ENCODE measurements at places on chromosomes 7 and 10.

GRCh38 chr10:56146806-56147205 lies 214.3 kb downstream of the ZWINT start:
- DNase-seq, result no peak

DNA sequence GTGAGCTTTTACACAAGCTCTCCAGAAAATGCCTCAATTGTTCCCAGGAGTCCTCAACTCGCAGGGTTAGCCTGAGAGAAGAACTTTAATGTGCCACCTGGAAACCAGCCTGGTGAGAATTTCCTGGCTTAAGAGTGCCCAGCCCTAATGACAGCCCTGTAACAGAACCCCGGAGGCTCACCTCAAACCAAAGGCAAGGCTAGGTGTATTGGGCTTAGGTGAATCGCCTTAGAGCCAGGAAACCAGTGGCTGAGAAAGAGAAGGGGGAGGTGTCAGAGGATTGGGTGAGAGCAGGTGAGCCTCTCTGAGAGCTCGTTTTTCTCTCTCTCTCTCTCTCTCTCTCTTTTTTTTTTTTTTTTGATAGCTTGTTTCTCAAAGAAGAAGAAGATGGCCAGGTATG lies 7.3 kb downstream of the OCM2 start:
- no peak for DNase-seq

DNA sequence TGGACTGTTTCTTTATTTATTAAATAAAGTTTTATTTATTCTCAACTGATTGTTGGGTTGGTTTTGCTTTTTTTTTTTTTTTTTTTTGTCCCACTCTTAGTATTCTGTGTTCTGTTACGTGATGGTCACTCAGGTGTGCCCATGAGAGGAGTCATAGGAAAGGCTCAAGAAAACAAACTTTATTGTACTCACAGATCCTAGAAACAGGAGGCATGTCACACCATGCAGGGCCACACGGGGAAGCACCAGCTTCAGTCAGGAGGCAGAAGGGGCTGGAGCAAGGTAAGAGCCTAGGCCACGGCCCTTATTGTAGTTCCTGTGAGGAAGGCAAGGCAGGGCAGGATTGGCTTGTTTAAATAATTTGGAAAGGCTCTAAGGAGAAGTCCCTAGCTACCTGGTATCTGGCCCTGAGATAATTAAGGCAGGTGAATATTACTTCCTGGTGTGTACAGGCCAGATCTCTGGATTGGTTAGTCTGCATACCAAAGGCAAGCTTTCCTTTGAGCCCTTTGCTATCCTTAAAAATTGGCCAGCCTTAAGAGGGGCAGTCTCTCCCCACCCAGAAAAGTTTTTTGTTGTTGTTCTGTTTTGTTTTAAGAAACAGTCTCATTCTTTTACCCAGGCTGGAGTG lies 8.3 kb downstream of the ATOH7 start:
- no peak for DNase-seq

GRCh38 chr7:24773646-24774045 lies 16.4 kb upstream of the GSDME start:
- no peak for DNase-seq

GRCh38 chr10:113148071-113148825 lies 198.2 kb downstream of the TCF7L2 start:
- no peak for DNase-seq

- no peak for DNase-seq
Measured at GRCh38 chr7:101823596-101823995, 6.2 kb downstream of the CUX1 start.

- DNase-seq, result no peak
Measured at GRCh38 chr7:116678780-116679179, 6.8 kb downstream of the MET start.

DNA sequence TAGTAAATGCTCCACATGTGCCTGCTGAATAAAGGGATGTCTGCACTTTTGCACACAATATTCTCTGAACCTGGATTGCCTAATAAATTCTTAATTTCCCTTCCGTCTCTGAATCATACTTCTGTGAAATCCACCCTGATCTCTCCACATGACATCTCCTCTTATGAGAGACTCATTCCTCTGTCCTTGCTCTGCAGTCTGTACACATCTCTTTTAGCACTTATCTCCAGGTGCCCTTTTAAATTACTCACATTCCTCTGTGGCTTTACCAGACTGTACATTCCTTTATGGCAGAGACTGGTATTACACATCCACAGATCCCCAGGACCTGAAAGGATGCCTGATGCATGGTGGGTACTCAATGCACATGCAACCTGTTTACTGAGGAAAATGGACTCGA lies 527.6 kb downstream of the PHTF2 start:
- no peak for DNase-seq

DNA sequence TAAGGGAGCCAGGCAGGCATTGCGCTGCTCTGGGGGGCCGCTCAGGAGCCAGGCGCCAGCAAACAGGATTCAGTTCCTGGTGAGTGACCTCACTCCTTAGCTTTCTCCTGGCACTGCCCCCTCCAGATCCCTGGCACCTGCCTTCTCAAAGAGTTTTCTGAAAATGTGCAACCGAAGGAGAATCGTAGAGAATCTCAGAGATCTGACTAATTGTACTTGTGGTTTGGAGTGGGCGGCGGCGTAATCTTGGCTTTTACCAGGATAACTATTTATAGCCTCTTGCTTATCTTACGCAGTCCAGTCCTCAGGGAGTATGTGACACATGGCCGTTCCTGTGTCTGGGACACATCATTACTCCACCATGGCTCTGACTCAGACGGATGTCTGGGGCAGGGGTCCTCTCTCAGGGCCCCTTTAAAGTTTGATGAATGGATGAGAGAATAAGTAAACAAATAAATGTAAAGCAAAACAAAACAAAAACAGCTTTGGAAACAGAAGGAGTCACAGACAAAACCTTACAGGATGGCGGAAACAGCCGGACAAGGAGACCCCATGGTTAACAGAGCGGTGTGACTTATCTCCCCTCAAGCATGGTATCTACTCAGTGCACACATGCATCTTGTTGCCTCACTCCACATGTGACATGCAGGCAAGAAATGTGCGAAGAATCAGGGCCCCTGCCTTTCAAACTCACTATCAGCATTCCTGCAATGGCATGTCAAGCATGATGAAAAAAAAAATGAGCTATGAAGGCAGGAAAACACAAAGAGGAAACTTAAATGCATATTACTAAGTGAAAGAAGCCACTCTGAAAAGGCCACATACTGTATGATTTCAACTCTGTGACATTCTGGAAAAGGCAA lies 99.7 kb downstream of the TNS3 start:
- no peak for DNase-seq

DNA sequence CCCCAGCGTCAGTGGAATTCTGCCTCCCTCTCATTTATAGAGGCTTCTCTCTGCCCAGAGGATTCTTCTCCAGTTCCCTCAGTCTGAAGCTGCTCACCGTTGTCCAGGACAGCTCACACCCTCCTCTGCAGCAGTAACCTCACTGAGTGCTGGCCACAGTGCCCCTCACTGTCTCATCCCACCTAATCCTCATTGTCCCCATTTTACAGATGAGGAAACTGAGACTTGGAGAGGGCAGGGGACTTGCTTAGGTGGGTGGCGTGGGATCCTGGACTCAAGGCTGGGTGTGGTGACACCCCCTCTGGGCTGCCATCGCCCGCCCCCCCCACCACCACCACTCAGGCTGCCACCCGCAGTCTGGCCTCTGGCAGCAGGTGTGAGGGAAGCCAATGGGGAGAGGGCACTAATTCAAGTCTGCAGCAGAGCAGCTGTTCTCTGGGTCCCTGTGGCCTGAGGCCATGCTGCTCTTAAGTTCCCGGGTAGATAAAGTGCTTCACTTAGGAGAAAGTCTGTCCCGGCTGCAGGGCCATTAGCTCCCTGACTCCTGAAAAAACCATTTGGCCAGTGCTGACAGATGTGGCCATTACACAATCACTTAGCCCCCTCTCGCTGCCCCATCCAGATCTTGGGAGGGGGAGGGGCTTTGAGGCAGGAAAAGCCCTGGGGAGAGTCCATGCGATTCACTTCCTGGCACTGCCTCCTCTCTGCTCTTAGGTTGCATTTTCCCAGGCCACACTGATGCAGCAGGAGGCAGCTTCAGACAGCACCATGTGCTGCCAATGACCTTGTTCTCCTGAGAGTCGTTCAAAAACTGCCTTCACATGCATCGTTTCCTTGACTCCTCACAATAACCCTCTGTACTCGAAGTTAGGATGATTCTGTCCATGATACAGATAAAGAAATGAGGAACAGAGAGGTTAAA lies 36.3 kb downstream of the DRGX start:
- DNase-seq, result no peak

DNA sequence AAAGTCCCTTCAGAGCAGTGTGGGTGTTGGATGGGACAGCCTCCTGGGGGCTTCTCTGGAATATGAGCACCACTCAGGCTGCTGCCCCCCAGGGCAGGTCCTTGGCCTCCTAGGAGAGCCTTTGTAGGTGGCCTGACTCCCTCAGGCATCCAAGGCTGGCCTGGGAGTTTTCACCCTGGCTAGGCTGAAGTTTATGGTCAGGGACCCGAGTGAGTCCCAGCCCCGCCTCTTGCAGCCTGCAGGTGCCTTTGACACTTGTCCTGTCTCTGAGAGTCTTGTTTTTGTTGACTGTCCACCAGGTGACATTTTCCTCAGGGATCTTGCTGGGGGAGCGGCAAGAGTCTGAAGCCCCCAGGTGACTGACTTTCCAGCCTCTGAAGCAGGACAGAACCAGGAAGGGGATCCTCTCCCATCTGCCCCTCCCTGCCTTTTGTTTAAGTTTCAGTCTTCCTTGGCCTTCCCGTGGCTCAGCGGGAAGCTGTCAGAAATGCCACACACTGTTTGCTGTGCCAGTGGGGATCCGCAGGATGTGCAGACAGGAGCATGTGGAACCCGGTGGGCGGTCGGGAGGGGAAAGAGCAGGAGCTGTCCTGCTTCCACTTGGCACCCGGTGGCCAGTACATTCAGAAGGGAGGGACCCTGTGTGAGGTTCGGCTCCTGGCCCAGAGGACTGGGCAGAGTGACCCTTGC lies 59.5 kb downstream of the LRRC18 start:
- no peak for DNase-seq

- no peak for DNase-seq
Measured at GRCh38 chr10:6328699-6329423, 126.1 kb downstream of the PFKFB3 start.

- no peak for DNase-seq
Measured at GRCh38 chr10:30775779-30776591, 146.4 kb upstream of the LYZL2 start.

All from activated T-cell treated with anti-CD3 and anti-CD28 coated beads, Interleukin-2, amount 50 U/mL, for 24 hours (primary cell).